Stimulated activated CD4-positive, alpha-beta T cell treated with anti-CD3 and anti-CD28 coated beads, Interleukin-15, amount 100 ng/mL, for 1 hour (primary cell): ENCODE measurements at places on chromosomes 6 and 20.

DNA sequence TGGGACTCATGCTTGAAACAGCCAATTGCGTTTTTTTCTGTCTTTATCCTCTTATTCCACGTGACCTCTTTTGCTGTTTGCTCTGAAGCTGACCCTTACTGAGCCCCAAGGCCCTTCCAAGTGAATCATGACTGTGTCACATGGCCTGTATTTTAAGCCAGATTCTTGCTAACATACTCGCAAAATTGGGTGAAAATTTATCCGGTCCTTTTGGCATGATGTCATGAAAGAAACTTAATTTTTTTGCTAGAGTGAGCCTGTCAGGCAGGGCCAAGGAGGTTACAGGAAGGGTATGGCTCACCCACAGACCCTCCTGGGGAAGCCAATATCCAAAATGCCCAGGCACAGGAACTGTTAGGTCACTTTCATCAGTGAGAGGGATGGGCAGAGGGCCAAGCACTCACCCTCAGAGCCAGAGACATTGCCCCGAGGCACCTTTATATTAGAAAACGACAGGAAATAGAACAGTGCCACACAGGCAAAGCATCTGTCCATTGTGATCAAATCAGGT is 296.7 kb downstream of the CDH26 start:
- DNase-seq = no peak

- no peak for DNase-seq
Measured at GRCh38 chr20:23520185-23520584, 29.3 kb downstream of the CST8 start.

DNA sequence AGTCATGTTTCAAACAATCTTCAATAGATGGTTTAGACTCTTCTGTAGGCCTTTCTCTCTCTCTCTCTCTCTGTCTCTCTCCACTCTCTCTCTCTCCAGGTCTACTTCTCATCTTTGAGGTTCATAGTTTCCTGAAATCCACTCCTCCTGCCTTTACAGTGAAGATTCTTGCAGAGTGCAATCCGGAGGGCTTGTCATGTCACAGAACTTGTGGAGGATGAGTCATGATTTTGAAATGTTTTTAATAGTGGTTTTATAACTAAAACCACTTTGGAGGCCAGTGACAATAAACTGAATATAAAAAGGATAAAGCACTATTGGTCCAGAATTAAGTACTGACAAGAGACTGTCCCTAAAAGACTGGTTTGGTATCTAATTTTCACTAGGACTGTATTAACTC is 156.3 kb downstream of the KIF6 start:
- DNase-seq = no peak

DNA sequence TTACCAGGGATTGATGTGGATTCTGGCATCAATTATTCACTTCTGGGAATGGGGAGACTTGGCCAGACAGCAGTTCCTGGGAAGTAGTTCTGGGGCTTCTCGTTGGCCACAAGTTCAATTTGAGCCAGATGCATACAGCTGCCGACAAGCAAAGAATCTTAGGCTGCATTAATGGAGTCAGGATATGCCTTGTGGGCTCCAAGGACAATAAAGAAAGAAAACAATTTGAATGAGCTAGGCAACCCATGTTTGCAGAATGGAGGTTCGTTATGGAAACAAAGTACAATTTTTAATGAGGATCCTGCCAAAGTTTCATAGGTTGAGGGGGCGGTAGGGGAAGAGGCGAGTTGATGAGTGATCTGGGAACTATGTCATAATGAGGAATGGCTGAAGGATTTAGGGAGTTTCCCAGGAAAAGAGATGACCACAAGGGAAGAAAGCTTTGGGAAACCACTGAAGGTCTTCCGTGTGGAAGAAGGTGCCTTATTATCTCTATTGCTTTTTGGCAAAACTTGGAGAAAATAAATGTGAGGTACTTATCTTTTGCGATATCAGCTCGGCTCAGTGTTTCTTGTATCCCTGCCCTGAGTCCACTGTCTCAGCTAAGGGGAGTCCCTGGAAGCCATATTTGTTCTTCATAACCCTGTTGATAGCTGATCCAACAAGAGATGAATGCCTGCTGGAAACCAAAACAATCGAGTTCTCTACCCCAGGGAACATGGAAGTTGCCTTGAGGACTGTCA is 181.0 kb upstream of the ZNF217 start:
- no peak for DNase-seq

GRCh38 chr6:135798751-135799515 is 52.6 kb upstream of the PDE7B start:
- no peak for DNase-seq

DNA sequence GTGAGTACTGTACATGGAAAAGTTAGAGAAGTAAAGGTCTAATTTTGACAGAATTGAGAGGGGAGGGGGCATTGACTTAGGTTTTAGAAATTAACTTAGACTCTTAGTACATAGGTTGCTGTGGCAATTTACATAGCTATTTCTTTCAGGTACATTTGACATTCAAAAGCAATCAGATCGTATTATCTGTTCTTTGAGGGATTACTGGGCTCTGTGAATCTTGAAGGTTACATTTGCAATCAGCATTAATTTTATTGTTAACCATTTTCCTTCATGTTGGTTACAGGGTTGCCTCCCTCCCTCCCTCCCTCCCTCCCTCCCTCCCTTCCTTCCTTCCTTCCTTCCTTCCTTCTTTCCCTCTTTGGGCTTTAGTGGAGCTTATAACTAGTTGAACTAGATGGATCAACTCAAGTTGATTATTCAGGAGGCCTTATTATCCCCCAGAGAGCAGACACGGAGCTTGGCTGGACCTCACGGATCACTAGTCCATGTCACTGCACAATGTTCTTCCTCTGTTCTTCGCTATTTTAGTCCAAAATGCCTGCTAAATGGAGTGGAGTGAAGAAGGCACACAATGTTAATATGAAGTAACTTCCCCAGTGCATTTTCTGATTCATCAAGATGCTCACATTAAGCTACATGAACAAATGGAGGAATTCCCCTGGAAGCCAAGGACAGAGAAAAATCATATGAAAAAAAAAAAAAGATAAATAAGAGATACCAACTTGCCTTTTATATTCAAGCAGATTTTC is 87.8 kb downstream of the PLCB4 start:
- no peak for DNase-seq

- DNase-seq = no peak
Measured at GRCh38 chr6:154356113-154356512, 490 bp downstream of the IPCEF1 start.

DNA sequence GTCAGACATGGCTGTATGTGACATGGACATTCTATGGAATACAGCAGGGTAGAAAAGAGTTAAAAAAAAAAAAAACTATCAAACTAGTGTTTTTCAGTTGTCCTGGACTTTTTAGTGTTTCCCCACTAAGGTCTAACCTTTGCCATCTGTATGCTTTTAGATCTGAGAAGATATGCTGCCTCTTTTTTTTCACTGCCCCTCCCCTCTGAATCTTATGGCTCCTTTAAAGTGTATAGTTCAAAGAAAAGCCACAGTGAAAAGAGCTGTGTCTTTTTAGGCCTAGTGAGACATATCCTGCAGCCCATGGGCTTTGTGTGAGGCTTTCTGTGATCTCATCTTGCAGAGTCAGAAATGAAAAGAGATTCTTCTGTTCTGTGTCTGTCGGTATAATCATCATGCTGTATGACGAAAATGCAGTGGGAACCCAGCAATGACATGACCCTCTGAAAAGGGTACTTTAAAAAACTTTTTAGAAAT is 29.3 kb downstream of the ADGRG6 start:
- DNase-seq = no peak

DNA sequence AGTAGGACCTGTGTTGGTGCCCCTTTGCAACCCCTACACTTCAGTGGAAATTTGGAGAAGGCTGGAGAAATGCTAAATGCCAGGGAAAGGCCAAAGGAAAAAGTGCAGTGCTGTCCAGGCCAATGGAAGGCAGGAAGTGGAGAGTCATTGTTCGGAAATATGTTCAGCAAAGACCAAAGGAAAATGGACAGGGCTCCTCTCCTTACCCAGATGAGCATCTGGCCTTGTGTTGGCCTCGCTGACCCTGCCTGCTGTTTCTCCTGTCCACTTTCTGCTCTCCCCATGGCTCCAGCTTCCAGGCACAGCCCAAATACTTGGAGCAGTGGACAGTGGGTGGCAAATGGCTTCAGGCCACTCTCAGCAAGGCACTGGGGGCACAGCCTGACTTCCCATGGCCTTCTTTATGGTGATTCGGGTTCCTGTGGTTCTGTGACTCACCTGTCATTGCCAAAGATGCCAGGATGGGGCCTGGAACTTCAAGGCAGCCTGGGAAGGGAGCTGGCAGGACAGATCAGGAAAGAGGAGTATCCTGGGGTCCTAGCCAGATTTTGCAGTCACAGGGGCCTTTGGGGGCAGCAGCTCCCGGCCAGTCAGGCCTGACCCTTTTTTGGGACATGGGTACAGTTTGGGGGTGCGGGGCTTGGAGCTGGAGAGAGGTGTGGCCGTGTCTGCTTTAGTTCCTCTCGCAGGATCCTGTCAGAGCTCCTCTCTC is 190.9 kb upstream of the SLC24A3 start:
- DNase-seq = no peak

- no peak for DNase-seq
Measured at GRCh38 chr6:4983322-4983721, 20.5 kb downstream of the RPP40 start.

GRCh38 chr6:87824958-87825491 is 123.0 kb upstream of the AKIRIN2 start:
- DNase-seq = no peak

GRCh38 chr20:50916257-50916656 is 15.0 kb downstream of the ADNP start:
- no peak for DNase-seq

- no peak for DNase-seq
Measured at GRCh38 chr6:154868143-154868594, 126.9 kb upstream of the TIAM2 start.
